ENCODE measurements at places on chromosomes 12 and 14. TPM values are rescaled to one million over a fixed set of nuclear protein-coding genes. Genes with fewer than 3 reads are reported as not detected.

Gene LMNTD1
- polyA plus RNA-seq = not detected

DNA sequence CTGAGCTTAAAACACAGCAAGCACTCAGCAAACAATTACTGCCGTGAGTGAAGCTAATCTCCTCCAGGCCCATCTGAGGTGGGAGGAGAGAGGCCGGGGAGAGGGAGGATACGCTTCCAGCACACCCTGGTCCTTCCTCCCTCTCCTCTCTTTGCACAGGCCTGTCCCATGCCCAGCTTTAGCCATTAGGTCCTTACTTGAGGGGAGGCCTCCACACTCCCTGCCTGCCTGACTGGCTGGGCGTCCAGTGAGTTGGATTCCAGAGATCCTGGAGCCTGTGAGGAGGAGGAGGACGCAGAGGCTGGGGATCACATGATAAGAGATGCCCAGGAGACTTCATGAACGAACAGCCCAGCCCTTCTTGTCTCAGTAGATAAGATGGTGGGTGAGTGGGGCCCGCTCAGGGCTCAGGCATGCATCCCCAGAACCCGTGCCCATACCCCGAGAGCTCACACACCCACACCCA, 65.1 kb upstream of the NCOR2 start:
- peak; percentile 77 for DNase-seq

Gene HNRNPA1
- 648 TPM for polyA plus RNA-seq

Gene PLXNC1
- 1.8 TPM for polyA plus RNA-seq

Gene DUSP6
- 35.3 TPM for polyA plus RNA-seq

DNA sequence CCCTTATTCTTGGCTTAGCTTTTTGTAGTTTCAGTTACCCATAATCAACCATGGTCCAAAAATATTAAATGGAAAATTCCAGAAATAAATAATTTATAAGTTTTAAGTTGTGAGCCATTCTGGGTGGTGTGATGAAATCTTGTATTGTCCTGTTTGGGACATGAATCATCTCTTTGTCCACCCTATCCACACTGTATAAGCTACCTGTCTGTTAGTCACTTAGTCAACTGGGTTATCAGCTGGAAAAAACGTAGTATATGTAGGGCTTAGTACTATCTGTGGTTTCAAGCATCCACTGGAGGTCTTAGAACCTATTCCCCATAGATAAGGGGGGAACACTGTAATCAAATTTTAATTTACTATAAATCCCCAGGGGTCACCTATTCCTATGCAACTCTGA, 52.7 kb downstream of the NKX2-1 start:
- DNase-seq = no peak

DNA sequence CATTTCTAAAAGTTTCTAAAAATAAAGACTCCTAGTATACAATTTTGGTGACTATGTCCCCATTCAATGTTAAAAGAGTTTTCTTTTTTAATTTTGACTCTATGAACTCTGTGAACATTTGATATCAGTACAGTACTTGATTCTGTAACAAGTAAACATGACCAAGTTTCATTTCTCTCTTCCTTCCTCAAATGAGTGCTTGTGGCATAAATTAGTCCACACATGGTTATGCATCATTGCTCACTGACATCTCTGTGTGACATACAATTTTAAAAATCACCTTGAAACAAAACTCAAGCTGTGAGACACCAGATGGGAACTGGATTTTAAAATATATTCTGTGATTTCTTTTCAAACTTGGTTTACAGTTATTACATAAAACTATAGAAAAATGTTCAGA, 253.9 kb upstream of the MDGA2 start:
- no peak for DNase-seq

GRCh38 chr14:105154476-105154871, 14.1 kb downstream of the JAG2 start:
- DNase-seq = no peak

- DNase-seq = no peak
Observed at GRCh38 chr12:93947486-93947885, 200.9 kb upstream of the PLXNC1 start.

Gene DYRK4
- 49.0 TPM for polyA plus RNA-seq

Gene PGF
- polyA plus RNA-seq = 12.1 TPM

DNA sequence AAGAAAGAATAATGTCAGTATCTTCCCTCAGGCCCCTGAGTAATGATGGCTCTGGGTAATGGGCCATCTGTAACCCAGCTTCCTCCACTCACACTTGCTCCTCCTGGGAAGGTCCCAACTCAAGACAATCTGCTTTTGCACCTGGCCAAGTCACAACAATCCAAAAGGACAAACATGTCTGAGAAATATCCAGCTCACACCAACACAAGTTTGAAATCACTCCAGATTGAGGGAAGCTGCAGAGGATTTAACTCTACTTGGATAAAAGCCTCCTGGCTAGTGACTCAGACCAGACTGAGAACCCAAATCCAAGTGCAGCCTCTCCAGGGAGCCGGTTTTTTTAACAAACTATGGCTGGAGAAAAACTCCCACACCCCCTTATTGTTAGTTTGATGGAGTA, 34.2 kb downstream of the RTRAF start:
- no peak for DNase-seq

Gene TESPA1
- not detected for polyA plus RNA-seq

- no peak for DNase-seq
Observed at GRCh38 chr14:50936882-50937281, 7.4 kb downstream of the PYGL start.

- DNase-seq = no peak
Observed at GRCh38 chr14:61861320-61861865, 99.2 kb downstream of the SNAPC1 start.

Gene VRTN
- polyA plus RNA-seq = not detected

- peak; percentile 92 for DNase-seq
Observed at GRCh38 chr12:32312049-32312670, 87.2 kb upstream of the FGD4 start.

Measured in kidney (tissue), 22 donors.